ENCODE measurements at places on chromosomes 1 and 21. TPM values are rescaled to one million over a fixed set of nuclear protein-coding genes. Genes with fewer than 3 reads are reported as not detected.

- H3K27ac ChIP-seq: no peak overlapping the region
- no peak for DNase-seq
- H3K36me3 ChIP-seq: no peaks in the 10 kb centered on the region
- no peak overlapping the region for H3K4me3 ChIP-seq
- no peaks in the 10 kb centered on the region for H3K27me3 ChIP-seq
- no peaks in the 10 kb centered on the region for H3K4me1 ChIP-seq
Observed at GRCh38 chr1:50420689-50421365, 2.4 kb downstream of the DMRTA2 start.

DNA sequence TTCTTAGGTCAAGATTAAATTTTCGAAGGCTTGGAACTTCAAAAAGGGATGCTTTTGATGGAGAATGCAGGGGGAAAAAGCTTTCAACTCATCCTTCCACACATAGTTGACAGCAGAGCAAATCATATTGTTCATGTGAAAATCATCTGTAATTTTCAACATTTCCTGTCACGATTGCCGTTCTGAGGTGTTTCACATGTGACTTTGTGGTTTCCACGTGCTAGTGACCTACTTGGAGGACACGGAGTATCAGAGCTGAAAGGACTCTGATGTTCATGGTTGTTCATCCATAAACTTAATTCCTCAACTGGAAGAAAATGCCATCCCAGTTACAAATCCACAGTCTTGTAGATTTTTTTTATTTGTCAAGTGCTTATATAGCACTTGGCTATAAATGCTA lies 79.1 kb downstream of the ZP4 start:
- H3K27me3 ChIP-seq: no peaks in the 10 kb centered on the region
- DNase-seq: no peak
- no peaks in the 10 kb centered on the region for H3K36me3 ChIP-seq
- no peak overlapping the region for H3K27ac ChIP-seq
- H3K4me3 ChIP-seq: no peak overlapping the region
- H3K4me1 ChIP-seq: no peaks in the 10 kb centered on the region

DNA sequence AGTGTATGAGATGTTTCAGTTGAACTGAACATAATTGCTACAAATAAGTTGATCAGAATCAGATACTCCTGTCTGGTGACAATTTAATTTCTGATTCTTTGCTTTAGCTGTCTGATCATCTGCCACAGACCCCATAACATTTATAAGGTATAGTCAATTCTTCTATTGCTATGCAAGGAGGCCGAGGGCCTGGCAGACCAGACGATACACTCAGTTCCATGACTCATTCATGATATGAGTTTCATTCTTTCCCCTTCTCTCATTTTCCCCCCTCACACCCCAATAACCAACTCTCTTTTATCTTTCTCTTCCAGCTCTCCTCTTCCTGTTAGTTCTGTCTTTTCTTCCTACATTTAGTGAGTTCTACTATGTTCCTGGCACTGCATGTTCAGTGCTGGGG lies 236.8 kb downstream of the PAPPA2 start:
- no peak overlapping the region for H3K4me3 ChIP-seq
- H3K36me3 ChIP-seq: no peaks in the 10 kb centered on the region
- H3K27me3 ChIP-seq: peaks cover 17% of the 10 kb centered on the region
- no peak for DNase-seq
- H3K4me1 ChIP-seq: no peaks in the 10 kb centered on the region

DNA sequence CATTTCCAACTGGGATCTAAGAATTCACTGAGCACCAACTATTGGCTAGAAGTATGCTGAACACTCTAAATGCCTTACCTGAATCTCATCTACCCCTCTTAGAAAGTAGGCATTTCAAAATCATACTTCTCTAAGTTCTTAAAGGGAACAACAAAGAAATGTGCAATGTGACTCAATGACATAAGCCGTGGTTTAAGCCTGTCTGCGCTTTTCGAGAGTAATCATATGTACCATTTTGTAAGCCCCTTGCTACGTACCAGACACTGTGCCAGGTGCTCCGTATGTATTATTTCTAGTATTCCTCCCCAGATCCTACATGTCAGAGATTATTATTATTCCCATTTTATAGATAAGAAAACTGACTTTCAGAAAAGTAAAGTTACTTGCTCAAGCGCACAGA lies 454.2 kb downstream of the SETD4 start:
- no peaks in the 10 kb centered on the region for H3K36me3 ChIP-seq
- H3K4me1 ChIP-seq: peaks cover 2% of the 10 kb centered on the region
- H3K27me3 ChIP-seq: no peaks in the 10 kb centered on the region
- H3K27ac ChIP-seq: no peak overlapping the region

RAB25 gene
- 142 TPM for total RNA-seq

COL8A2 gene
- 0.05 TPM for total RNA-seq

CLCA1 gene
- total RNA-seq: 0.12 TPM
